ENCODE measurements at places on chromosomes 7 and 10. TPM values are rescaled to one million over a fixed set of nuclear protein-coding genes. Genes with fewer than 3 reads are reported as not detected.

DNA sequence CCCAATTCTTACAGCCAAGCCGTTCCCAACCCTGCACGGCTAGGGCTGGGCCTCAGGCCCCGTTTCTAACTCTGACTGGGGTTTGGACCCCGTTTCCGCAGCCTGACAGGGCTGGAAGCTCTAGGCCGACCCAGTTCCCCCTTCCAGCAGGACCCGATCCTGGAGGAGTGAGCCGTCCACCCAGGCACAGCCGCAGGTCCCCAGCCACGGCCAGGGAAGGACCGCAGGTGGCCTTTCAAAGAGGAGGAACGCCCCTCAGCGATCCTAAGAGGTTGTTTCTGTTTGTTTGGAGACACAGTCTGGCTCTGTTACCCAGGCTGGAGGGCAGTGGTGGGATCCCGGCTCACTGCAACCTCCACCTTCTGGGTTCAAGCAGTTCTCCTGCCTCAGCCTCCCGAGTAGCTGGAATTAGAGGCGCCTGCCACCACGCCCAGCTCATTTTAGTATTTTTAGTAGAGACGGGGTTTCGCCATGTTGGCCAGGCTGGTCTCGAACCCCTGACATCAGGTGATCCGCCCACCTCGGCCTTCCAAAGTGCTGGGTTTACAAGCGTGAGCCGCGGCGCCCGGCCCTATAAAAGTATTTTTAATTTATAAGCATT is 778 bp upstream of the GET4 start:
- DNase-seq, result no peak

DNA sequence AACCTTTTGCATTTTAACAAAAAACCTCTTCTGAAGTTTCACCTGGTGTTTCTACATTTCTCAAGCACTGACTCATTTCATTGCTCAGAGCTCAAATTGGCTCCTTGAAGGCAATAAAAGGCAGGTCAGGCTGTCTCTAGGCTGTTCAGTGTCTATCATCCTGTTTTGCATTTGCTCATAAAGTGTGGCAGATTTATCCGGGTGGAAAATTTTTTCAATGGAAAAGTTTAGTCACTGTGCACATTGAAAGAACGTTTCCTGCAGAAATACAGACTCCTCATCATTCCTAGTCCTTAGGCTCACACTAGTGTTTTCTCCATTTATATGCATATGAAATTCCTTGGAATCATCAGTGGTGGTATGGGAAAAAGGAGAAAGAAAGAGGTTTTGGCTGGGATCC is 114.2 kb upstream of the DGKB start:
- DNase-seq, result no peak

CYTH3 gene
- 35.6 TPM for total RNA-seq

DNA sequence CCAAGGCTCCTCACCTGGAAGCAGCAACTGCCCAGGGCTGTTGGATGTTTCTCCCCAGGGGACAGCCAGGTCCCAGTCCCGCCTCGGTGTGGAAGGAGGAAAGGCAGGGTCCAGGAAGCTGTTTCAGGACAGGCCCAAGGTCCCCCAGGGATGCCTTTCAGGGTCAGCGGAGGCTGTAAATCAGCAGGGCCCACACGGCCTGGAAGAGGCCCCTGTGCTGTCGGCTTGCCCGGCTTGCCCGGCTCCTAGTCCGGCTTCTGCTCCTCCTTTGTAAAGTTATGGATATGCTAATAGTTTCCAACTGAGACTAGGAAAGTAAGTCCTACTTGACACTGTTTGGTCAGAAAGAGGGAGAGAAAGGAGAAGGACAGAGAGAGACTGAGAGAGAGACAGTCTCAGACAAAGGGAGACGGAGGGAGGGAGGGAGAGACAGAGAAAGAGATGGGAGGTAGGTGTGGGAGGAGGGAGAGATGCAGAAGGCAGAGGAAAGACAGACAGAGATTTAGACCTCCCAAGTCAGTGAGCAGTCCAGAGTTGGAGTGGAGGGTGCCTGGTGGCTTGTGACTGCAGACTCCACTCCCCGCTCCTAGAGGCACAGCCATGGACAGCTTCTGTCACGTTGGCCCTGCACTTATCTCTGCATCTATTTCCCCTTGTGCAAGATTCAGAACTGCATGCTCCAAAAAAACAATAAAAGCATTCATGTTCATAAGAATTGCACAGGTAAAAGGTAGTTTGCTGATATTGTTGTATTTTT is 10.5 kb downstream of the IKZF1 start:
- no peak for DNase-seq

- no peak for DNase-seq
These were observed 6.0 kb downstream of the LRRC17 start for GRCh38 chr7:102918845-102919244.

DNA sequence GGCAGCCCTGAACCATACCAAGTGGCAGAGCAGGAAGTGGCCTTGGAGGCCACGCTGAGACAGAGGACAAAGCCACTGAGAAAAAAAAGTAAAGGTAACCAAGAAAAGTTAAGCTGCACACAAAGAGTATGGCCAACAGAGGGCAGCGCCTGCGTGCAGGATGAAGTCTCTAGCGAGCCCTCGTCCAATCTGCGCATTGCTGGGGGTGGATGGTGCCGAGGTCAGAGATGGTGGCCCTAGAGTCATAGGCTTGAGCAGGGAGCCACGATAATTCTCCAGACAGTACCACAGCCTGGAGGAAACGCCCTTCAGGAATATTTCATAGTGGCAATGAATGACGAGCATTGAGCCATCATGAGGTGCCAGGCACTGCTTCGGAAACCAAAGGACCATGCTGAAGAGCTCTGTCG is 9.7 kb downstream of the ATP6V0E2 start:
- peak; percentile 60 for DNase-seq

NUP205 gene
- total RNA-seq, result 58.0 TPM

DNA sequence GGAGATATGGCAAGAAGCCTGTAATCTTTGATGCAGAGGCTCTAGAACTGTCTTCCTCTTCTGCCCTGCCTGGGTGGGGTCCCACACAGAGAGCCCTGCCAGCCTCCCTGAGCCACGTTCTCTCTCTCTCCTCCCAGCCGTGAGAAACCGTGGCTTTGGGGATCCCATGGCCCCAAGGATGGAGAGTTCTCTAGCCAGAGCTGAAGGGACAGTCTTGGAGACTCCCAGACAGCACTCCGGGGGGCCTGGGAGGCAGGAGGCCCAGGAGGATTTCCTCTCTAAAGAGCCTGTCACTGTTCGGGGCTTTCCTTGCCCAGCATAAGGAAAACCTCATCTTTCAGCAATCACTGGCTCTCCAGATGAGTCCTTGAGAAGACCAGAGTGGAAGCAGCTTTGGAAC is 227.1 kb downstream of the ARHGAP12 start:
- no peak for DNase-seq

All from occipital lobe (tissue), 3 donors.